Stimulated activated CD4-positive, alpha-beta T cell treated with anti-CD3 and anti-CD28 coated beads, Interleukin-15, amount 100 ng/mL, for 24 hours (primary cell): ENCODE measurements at places on chromosomes 1 and 21.

GRCh38 chr1:109997867-109998229, 13.3 kb downstream of the AHCYL1 start:
- DNase-seq = no peak

- no peak for DNase-seq
Observed at GRCh38 chr1:212073490-212073889, 37.9 kb downstream of the DTL start.

GRCh38 chr1:12548973-12549459, 69.0 kb downstream of the DHRS3 start:
- DNase-seq = no peak

- no peak for DNase-seq
Observed at GRCh38 chr1:93468662-93469061, 20.7 kb downstream of the FNBP1L start.

- DNase-seq = peak; percentile 73
Observed at GRCh38 chr1:25562101-25562927, 18.9 kb downstream of the LDLRAP1 start.

- no peak for DNase-seq
Observed at GRCh38 chr1:246320286-246320685, 186.8 kb downstream of the SMYD3 start.

DNA sequence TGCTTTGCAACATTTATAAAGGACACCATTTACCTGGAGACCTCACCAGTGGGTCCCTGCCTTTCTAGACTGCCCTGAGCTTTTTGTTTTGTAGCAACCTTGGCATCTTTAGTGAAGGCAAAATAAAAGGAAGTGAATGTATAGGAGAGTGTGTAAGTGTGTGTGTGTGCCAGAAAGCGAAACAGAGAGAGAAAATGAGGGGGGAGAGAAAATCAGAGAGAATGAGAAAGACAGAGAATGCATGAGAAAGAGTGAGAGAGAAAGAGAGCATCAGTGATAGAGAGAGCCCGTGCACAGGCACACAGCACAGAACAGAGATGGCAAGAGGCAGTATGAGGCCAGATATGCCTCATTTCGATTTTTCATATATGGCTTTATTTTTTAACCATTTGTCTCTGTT, 57.5 kb downstream of the HSD3B1 start:
- no peak for DNase-seq

GRCh38 chr1:19460535-19461219, 24.7 kb downstream of the CAPZB start:
- DNase-seq = no peak

DNA sequence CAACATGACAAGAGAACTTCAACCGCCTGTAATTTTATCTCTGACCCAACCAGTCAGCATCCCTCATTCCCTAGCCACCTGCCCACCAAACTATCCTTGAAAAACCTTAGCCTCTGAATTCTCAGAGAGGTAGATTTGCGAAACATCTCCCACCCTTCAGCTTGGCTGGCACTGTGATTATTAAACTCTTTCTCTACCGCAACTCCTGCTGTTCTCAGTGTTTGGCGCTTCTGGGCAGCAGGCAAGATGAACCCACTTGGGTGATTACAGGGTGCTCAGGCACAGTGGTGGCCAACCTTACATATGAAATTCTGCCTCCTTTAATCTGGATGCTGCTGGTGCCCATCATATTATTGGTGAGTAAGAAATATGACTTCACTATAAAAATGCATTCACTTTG, 22.1 kb downstream of the CCDC190 start:
- no peak for DNase-seq

- no peak for DNase-seq
Observed at GRCh38 chr21:28798798-28799197, 193.9 kb downstream of the LTN1 start.

DNA sequence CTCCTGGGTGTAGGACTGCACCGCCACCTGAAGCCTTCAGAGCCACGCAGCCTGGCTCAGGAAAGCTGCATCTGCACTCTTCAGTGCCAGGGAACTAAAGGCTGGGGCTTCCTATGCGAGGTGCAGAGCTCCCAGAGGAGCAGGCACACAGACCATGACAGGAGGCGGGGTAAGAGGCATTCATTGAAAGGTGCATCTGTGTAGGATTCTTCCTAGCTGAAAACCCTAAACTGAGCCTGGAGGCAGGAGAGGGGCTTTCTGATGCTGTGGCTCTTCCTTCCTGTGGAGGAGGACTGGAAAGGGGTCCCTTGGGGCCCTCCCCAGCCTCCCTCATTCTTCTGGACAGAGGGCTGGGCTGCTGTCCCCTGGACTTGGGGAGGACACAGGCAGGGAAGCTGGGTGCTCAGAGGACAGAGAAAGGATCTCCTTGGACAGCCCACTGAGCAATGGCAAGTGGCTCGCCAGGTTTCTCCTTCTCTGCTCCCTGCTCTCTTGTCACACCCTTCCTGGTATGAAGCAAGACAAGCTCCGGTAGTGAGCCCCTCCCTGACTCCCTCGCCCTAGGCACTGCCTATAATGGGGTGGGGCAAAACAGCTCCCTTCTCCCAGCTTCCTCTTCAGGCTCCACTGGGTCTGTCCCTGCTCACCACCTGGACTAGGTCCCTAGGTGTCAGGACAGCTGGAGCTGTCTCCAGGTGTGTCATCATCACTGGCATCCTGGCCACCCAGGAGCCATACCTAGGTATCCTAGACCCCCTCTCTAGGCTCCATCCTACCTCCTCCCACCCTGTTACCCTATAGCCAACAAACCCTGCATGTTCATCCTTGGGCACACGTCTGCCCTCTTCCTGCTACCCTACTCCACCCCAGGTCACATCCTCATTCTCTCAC, 20.0 kb downstream of the S100A6 start:
- DNase-seq = no peak

DNA sequence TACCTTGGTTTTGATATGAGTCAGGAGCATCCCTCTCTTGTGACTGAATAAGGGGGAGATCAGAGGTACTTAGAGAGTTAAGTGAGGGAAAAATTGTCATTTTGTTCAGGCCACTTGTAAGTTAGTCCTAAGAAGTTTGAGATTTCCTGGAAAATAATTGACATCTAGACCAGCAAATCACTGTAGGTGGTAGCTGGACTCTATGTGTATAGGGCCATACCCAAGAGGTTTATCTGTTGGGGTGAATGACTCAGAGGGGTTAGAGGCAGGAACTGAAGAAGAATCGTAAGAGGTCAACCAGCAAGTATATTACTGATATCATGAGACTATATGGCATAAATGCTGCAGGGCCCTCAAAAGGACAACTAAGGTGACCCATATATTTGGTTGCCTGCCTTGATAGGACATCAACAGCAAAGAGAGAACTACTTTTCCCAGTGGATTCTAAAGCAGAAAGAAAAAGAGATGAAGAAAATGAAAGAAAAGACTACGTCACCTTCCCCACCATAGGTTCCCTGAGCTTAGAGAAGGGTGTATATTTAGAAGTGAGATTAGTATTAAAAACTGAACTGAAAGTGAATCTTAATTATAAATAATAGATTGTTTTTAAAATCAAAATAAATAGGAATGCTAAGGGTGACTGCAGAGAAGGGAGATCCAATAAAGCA, 8.0 kb upstream of the RNPC3 start:
- no peak for DNase-seq

DNA sequence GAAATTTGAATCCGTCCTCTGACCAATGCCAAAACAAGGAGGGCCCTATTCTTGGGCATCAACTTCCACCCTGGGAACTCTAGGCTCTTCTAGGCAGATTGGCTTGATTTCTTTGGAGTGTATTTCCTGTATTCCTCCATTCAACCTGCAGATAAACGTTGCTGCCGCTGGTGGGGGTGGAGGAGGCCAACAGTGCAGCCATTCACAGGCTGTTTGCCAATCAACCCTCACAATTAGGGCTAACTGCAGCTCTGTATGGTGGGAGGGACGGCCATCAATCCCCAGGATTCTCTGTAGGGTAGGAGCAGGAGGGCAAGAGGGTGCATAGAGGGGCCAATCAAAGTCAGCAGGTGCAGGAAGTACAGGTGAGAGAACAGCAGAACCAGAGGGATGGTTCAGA, 273.1 kb upstream of the PROX1 start:
- no peak for DNase-seq

DNA sequence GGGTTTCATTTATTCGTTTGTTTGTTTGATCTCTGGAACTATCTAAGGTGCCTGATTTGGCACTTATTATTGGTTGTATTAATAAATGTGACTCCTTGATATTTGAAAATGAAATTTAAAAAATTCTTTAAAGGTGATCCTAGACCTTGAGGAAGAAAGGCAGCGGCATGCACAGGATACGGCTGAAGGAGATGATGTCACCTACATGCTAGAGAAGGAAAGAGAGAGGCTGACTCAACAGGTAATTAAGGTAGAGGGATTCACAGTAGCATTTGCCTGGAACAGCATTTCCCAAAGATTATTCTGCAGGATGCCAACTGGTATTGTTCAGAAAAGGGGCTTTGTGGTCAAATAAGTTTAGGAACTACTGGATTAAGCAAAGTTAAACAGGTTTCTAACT, 54.4 kb upstream of the WNT2B start:
- DNase-seq = no peak

- DNase-seq = no peak
Observed at GRCh38 chr1:109247401-109248365, 1.7 kb upstream of the CELSR2 start.

- DNase-seq = no peak
Observed at GRCh38 chr1:79859212-79859948, 852.9 kb upstream of the ADGRL4 start.

DNA sequence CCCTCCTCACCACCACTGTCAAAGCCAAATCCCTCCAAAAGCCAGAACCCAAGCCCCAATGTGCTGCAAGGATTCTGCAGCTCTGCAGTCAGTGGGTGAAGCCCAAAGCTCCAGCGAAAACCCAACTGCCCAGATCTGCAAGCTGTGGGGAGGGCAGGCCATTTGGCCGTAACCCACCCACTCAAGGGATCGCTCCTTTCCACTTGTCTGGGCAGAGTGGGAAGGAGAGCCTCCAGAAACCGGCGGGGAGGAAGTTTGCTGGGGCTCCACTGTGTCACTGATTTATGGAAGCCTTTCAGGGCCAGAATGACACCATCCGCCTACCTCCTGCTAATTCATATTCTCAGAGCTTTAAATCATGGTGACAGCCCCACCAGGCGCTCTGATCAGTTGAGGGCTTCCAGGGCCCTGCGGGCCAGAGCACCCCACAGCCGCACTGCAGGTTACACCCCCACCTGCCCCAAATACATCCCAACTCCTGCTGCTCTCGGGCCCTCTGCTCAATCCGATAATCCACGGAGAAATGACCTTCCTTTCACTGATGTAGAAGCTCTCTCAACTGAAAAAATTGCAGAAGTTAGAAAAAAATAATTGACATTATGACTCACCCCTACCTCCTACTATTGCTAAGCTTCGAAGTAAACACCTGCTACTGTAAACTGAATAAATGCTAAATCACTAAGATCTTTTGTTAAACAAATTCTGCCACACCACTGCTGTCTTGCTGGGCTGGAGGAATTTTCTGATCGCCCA, 40.6 kb upstream of the RAB4A start:
- DNase-seq = no peak

DNA sequence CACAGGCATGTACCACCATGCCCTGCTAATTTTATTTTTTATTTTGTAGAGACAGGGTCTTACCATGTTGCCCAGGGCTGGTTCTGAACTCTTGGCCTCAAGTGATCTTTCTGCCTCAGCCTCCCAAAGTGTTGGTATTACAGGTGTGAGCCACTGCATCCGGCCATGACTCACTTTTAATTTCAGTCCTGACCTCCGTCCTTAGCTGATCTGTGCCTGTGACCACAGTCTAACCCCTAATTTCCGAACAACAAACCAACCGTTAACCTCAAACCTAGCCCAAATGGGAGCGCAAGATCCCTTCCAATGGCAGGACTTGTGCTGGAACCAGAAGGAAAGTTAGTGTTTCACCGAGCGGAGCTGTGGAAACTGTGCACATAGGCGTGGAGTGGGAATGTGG, 29.3 kb upstream of the MAN1C1 start:
- no peak for DNase-seq

DNA sequence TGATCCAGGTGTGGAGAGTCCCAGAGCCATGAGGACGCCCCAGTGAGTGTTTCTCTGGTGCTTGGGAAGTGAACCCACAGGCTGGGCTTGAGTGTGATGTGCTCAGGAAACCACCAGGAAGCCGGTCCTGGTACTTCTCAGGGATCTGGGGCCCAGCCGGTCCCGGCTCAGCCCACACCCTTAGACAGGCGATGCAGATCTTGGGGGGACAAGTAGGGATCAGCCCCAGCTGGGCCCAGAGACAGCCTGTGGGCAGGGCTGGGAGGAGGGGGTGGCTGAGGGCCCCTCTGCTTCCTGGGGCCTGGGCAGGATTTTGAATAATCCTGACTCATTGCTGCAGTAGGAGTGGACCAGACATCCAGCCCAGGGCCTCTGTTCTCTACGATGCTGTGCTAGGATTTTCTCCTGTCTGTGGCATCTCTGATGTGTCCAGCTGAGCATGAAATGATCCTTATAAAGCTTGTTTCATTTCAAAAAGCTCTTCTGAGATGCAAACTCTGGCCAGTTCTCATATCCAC, 698.0 kb downstream of the PTPRU start:
- no peak for DNase-seq

- DNase-seq = no peak
Observed at GRCh38 chr21:41360072-41360821, 1.6 kb upstream of the MX2 start.

DNA sequence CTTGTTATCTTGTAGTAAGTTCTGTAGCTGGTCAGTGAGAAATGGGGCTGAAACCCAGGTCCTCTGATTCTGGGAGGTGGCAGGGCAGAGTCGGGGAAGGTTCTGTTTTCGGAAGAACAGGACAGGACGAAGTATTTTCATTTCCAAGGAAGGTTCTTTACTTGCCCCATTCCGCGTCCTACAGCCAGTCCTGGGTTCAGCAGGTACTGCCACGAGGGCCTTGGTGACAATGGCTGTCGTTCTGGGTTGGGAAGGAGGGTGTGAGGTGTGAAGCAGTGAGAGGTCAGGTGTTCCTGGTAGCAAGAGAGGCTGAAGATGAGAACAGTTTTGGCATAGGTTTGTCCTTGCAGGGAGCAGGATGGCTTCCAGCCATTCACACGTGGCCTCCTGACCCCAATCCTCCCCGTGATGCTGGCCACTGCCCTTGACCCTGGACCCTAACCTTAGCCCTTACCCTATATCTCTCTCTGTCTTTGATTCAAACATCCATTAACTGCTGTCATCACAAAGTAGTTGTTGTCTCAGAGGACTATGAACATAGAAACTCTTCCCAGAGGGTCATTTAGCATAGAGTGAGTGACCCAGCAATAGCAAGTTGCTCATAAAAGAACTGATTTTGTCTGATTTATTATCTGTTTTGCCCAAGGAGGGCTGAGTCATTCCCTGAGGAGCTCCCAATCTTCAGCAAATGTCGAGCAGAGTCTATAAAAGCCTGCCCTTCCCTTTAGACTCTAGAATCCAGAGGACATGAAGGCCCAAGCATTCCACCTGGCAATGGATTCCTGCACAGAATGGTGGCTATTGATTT, 25.0 kb downstream of the VASH2 start:
- no peak for DNase-seq

DNA sequence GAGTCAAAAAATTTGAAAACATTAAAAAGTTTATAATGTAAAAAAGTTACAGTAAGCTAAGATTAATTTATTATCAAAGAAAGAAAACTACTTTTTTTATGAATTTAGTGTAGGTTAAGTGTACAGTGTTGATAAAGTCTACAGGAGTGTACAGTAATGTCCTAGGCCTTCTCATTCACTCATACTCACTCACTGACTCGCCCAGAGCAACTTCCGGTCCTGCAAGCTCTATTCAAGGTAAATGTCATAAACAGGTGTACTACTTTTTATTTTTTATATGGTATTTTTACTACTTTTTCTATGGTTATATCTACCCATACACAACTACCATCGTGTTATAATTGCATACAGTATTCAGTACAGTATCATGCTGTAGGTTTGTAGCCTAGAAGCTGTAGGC, 49.6 kb downstream of the TBX19 start:
- DNase-seq = no peak
